HL-60 (cell line): ENCODE measurements at places on chromosomes 7 and 10.
A peak's percentile ranks its signal among the peaks of the same experiment; 100 is the strongest.

GRCh38 chr10:33334153-33334804, at the start of gene NRP1:
Gene NRP1 (minus strand): TSS chr10:33334667. CDS start chr10:33334382, 285 bp downstream.
- peak; percentile 18 for DNase-seq

DNA sequence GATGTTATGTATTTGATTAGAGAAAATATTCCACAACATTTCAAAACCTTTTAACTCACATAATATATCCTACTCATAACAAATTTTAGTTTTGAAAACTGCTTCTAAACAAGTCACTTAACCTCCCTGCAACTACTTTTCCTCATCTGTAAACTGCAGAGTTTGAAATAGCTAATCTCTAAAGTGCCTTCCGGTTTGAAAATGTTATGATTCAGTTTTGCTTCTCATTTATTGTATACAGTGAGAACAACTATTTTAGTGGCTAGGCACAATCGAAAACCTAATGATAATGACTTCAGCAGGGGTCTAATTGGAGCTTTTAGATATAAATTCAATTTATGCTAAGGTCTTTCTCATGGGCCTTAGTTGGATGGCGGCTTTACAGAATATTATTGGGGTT, 30.7 kb upstream of the TEX47 start:
- DNase-seq, result no peak

DNA sequence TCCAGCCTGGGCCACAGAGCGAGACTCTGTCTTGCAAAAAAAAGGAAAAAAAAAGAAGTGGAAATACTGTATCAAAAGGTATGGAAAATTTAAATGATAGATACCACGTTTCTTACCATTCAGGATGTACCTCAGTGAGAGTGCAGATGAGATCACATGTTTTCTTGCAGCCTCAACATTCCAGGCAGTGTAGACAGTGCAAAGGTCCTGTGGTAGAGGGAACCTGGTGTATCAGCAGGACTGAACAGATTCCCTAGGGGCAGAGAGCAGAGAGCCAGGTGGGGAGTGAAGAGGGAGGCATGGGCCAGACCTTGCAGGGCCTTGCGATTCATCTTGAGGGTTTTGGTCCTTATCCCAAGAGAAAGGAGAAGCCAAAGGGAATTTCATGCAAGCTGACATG, 17.7 kb upstream of the ATXN7L1 start:
- no peak for DNase-seq

DNA sequence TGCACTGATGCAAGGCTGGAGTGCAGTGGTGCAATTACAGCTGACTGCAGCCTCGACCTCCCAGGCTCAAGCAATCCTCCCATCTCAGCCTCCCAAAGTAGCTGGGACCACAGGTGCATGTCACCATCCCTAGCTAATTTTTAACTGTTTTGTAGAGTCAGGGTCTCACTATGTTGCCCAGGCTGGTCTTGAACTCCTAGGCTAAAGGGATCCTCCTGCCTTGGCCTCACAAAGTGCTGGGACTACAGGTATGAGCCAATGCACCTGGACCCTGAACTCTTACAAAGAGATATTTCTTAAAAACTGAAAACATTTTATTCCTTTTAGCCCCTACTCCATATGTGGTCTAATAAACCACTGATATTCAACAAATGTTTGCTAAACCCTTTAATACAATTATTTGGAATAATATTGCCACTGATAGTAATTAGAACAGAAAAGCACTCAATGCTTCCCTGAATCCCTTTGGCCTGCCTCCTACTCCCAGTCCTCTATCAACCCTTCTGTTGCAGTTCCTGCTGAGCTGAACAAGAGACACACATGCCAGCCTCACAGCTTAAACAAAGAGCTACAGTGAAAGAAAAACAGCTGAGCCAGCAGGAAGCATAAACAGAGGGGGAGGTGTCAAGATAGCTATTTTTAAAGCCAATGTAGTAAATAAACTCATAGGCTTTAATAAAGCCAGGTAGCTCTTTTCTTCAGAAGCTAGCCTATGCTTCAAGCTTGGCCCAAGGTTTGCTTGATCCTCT, 7.0 kb upstream of the GNAI1 start:
- DNase-seq, result no peak

- DNase-seq, result no peak
Measured at GRCh38 chr7:125126376-125126775, 196.8 kb upstream of the POT1 start.

- DNase-seq, result no peak
Measured at GRCh38 chr7:155878674-155879073, 66.4 kb upstream of the SHH start.

GRCh38 chr7:76220185-76221057, 18.7 kb downstream of the SRRM3 start:
- DNase-seq, result peak; percentile 36

DNA sequence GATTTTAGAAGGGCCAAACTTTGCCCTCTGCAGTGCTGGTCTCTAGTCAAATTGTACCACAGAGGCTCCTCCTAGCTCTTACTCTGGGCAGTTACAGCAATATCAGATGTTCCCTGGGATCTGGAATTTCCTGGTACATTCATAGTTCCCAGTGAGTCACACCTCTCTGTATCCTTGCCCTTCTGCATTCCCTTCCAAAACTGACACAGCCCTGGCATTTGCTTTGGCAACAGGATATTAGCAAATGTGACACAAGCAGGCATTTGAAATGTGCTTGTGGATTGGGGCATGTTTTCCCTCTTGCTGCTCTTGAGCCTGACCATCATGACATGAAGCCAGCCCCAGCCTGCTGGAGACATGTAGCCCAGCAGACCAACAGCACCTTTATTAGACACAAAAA, 284.7 kb upstream of the AKR1E2 start:
- DNase-seq, result no peak

GRCh38 chr7:120190109-120190508, 82.9 kb upstream of the KCND2 start:
- DNase-seq, result no peak

DNA sequence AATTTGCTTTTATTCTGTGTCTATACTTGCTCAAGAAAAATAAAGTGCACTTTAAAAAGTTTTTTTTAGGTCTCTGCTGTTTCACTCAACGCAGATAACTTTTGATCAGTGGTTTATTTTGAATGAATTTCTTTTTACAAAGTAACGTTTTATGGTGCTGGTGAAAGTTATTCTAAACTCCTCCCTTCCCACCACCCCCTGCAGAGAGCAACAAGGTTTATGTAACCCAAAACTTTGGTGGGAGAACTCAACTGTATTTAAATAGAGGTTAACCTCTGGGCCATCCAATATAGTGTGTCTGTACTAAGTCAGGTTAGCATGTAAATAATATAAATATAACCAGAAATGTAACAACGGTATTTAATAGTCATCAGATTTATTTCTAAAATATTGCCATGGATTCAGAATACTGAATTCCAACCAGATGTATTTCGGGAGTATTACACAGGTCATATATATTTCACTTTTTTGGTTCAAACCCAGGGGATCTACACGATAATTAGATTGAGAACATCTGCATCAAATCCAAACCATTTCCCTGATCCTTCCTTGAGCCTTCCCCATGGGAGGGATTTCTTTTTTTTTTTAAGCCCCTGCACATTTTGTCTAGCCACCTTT, 3.9 kb upstream of the CUX1 start:
- no peak for DNase-seq
